Adrenal gland (tissue), 19 donors: ENCODE measurements at places on chromosomes 13 and 19. TPM values are rescaled to one million over a fixed set of nuclear protein-coding genes. Genes with fewer than 3 reads are reported as not detected.

- H3K4me3 ChIP-seq = no peak overlapping the region
- no peaks in the 10 kb centered on the region for H3K4me1 ChIP-seq
- DNase-seq = no peak
- H3K27ac ChIP-seq = no peak overlapping the region
- H3K27me3 ChIP-seq = no peaks in the 10 kb centered on the region
Measured at GRCh38 chr13:40105231-40105630, 449.8 kb downstream of the COG6 start.

DNA sequence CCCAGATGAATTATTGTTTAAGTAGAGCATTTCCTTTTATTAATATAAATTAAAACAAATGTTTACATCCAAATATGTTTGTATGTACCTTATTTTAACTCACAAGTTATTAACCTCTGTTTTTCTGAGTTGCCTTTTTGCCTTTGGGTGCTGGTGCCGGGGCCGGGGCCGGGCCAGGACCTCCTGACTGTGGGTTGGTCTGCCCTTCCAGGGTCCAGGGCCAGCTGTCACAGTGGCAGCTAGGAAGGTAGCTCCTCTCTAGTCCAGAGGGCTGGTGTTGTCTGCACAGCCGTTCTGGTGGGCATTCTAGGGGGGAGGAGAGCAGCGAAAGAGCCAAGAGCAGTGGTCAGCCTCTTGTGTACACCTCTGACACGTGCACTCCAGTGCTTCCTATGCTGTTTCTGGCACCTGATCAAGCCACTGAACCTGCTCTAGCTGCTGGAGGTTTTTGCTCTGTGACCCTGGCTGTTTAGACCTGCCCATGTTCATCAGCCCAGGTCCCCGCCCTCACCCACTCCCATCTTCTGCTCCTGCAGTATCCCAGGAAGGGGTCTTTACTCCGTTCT, 2.0 kb upstream of the UBA2 start:
- H3K4me1 ChIP-seq = peaks cover 7% of the 10 kb centered on the region
- no peak overlapping the region for H3K27ac ChIP-seq
- DNase-seq = no peak
- H3K36me3 ChIP-seq = peaks cover 3% of the 10 kb centered on the region
- H3K4me3 ChIP-seq = no peak overlapping the region
- H3K27me3 ChIP-seq = no peaks in the 10 kb centered on the region

DNA sequence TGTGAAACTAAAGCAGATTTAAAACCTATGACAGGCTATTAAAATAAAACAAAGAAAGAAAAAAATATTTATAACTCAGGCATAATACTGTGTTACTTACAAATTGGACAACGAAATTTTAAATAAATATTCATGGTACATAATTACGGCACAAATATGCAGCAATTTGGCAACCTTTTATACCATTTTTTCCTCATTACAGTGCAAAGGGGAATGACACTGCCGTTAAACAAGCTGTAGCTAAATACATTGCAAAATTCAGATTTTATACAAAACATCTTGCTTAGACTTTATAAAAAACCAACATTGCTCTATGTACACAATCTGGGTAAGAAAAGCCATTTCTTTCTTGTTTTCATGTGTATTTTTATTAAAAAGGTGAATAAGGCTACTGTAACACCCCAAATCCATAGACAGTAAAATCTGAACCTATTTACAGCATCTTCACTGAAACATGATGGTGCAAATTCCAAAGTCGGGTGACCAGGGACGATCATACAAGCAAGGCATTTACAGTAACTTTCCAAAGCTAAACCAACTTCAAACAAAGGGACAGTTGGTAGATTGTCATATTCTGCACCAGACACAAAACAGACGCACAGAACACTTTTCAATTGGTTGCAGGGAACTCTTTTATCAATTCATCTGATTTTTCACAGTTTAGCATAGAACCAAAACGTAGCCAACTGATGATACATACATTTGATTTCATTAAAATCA, 45.5 kb downstream of the EFNB2 start:
- no peaks in the 10 kb centered on the region for H3K36me3 ChIP-seq
- H3K27me3 ChIP-seq = no peaks in the 10 kb centered on the region
- H3K4me1 ChIP-seq = no peaks in the 10 kb centered on the region
- no peak overlapping the region for H3K27ac ChIP-seq
- DNase-seq = no peak

DNA sequence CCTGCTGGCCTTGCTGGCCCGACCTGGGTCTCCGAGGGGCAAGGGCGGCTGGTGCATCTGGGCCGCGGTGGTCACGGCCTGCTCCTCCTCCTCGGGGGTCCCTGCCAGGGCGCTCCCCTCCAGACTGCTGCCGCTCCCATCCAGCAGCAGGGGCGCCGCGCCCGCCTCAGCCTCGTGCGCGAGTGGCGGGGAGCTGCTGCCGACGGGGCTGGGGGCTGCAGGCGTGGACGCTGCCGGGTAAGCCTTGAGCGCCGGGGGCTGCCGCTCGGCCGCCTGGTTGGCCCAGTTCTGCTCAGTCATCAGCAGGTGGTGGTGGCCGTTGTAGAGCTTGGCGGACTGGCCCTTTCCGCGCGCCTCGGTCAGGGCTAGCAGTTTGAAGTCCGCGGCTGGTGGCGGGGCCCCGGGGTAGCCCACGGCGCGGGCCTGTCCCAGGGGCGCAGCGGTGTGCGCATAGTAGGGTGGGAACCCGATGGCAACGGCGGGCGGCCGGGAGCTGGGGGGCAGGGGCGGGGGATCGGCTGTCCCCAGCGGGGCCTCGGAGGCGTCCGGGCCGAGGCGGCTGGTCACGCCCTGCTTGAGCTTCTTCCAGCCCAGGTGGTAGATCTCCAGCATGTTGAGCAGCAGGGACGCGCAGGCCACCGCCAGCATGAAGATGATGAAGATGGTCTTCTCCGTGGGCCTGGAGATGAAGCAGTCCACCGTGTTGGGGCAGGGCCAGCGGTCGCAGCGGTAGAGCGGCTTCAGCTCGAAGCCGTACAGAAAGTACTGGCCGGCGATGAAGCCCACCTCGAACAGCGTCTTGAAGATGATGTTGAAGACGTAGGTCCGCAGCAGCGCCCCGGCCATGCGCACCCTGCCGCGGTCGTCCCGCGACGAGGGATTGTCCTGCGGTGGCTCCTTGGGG, 18.6 kb downstream of the GJA3 start:
- H3K36me3 ChIP-seq = no peaks in the 10 kb centered on the region
- H3K27me3 ChIP-seq = peaks cover 66% of the 10 kb centered on the region
- no peak for DNase-seq
- H3K4me3 ChIP-seq = no peak overlapping the region
- no peak overlapping the region for H3K27ac ChIP-seq
- no peaks in the 10 kb centered on the region for H3K4me1 ChIP-seq

DNA sequence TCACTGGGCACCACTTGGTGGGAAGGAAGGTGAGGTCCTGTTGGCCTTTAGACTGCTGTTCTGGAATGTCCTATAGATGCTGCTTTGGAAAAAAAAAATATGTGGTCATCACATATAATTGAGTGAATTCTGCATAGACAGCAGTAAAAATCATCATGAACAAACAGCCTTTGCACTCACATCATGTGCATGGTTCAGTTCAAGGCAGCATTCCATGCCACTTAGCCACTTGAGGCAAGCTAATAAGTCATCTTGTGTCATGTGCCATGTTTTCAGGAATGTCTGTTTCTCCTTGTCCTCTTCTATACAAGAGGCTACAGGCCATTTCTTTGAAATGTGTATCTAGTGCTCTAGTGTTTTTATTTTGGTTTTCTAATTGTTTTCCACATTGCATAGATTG, 43.9 kb upstream of the TSC22D1 start:
- no peak overlapping the region for H3K4me3 ChIP-seq
- DNase-seq = no peak
- H3K36me3 ChIP-seq = no peaks in the 10 kb centered on the region
- H3K4me1 ChIP-seq = no peaks in the 10 kb centered on the region
- no peak overlapping the region for H3K27ac ChIP-seq

- H3K4me3 ChIP-seq = no peak overlapping the region
- peaks cover 5% of the 10 kb centered on the region for H3K4me1 ChIP-seq
- no peak overlapping the region for H3K27ac ChIP-seq
- no peak for DNase-seq
- H3K36me3 ChIP-seq = no peaks in the 10 kb centered on the region
Measured at GRCh38 chr19:46461537-46461936, 9.8 kb downstream of the PNMA8A start.

DNA sequence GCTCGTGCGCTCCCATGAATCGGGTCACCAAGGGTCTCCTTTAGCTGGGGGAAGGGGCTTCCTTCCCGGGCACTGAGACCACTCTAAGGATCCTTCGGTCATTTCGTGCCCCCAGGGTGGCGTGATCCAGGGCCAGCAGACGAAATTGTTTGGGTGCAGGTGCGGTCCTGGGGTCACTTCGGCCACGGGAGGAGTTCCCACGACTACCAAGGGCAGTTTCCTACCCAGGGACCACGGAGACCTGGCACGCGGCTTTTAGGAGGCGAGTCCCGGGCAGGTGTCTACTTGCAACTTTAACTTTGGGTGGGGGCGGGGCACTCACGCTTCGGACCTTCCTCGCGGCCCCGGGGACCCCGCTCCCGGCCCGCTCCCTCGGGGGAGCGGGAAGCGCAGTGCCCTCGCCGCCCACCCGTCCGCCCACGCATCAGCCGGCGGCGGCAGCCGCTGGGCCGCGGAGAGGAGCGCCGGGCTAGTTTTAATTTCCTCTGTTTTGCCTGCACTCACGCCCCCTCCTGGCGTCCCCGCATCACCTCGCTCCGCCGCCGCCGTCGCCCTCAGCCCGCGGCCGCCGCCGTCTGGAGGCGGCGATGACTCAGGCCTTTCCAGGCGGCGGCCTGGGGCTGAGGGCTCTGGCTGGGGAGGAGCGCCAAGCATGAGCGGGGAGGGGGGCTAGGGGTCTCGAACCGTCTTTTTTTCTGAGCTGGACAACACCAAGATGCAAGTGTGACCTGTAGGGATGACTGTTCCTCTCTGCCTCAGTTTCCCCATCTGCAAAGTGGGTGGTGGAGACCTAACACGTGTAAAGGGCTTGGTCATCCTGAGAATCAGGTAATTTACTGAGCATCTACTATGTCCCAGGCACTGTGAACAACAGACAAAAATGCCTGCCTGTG, 21.8 kb downstream of the OLFM2 start:
- H3K4me3 ChIP-seq = peak overlapping the region; percentile 33
- peaks cover 5% of the 10 kb centered on the region for H3K4me1 ChIP-seq
- H3K27me3 ChIP-seq = no peaks in the 10 kb centered on the region
- H3K27ac ChIP-seq = no peak overlapping the region

DNA sequence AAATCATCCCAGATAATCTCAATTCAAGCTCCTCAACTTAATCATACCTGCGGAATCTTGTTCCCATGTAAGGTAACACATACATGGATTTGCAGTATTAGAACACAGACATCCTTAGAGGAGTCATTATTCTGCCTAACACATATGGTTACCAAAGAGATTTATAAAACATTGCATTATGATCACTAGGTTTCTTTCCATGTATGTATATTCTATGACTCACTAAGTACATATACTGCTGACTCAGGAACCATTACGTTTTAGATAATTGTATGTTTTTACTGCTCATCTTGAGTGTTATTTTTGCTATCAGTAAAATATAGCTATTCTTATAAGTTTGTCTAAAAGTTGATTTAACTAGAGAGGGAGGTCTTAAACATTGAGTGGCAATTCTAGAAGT, 182.9 kb downstream of the SLITRK6 start:
- no peak overlapping the region for H3K4me3 ChIP-seq
- no peaks in the 10 kb centered on the region for H3K36me3 ChIP-seq
- no peaks in the 10 kb centered on the region for H3K4me1 ChIP-seq
- DNase-seq = no peak
- H3K27me3 ChIP-seq = no peaks in the 10 kb centered on the region

DNA sequence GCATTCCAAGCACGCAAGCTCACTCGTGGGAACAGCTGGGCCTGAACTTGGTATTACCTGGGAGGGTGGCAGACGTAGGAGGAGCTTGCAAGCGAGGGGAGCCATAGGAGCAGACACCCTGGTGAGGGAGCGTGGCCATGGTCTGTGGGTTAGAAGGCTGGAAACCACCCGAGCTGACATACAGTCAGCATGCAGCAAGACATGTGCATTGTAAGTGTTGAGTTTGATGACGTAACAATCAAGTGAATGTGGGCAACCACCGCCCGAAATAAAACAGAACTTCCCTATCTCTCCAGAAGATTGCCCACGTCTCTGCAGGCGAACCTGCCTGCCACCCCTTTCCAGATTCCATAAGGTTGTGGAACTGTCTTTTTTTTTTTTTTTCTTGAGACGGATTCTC, 26.8 kb downstream of the UBXN6 start:
- DNase-seq = no peak
- H3K27ac ChIP-seq = no peak overlapping the region
- no peaks in the 10 kb centered on the region for H3K27me3 ChIP-seq
- no peak overlapping the region for H3K4me3 ChIP-seq
- H3K4me1 ChIP-seq = no peaks in the 10 kb centered on the region
- no peaks in the 10 kb centered on the region for H3K36me3 ChIP-seq

GRCh38 chr13:49838989-49839388, 46.5 kb upstream of the KPNA3 start:
- DNase-seq = no peak
- no peaks in the 10 kb centered on the region for H3K4me1 ChIP-seq
- no peak overlapping the region for H3K27ac ChIP-seq
- H3K27me3 ChIP-seq = no peaks in the 10 kb centered on the region

- H3K4me1 ChIP-seq = peaks cover 5% of the 10 kb centered on the region
- no peaks in the 10 kb centered on the region for H3K27me3 ChIP-seq
- DNase-seq = no peak
- H3K4me3 ChIP-seq = no peak overlapping the region
- no peak overlapping the region for H3K27ac ChIP-seq
- no peaks in the 10 kb centered on the region for H3K36me3 ChIP-seq
Measured at GRCh38 chr13:49733181-49733951, 42.1 kb upstream of the EBPL start.

GRCh38 chr19:53131727-53132126, 983 bp downstream of the ZNF415 start:
- H3K36me3 ChIP-seq = no peaks in the 10 kb centered on the region
- H3K27ac ChIP-seq = peak overlapping the region; percentile 53
- no peaks in the 10 kb centered on the region for H3K27me3 ChIP-seq
- peak; percentile 15 for DNase-seq
- H3K4me3 ChIP-seq = no peak overlapping the region

- H3K27me3 ChIP-seq = no peaks in the 10 kb centered on the region
- H3K4me1 ChIP-seq = no peaks in the 10 kb centered on the region
- no peak overlapping the region for H3K4me3 ChIP-seq
Measured at GRCh38 chr13:24131749-24132148, 28.8 kb upstream of the SPATA13 start.

Gene HSPB6
- polyA plus RNA-seq = 932 TPM

Gene MLNR
- polyA plus RNA-seq = not detected

Gene TNFSF13B
- polyA plus RNA-seq = 16.1 TPM

Gene STXBP2
- 15.5 TPM for polyA plus RNA-seq

Gene TMPRSS9
- polyA plus RNA-seq = 0.37 TPM

Gene DLL3
- not detected for polyA plus RNA-seq

Gene CD177
- 0.24 TPM for polyA plus RNA-seq

Gene CPAMD8
- 33.7 TPM for polyA plus RNA-seq
